Glomerular endothelial cell (primary cell): ENCODE measurements at places on chromosomes 5 and 9.

DNA sequence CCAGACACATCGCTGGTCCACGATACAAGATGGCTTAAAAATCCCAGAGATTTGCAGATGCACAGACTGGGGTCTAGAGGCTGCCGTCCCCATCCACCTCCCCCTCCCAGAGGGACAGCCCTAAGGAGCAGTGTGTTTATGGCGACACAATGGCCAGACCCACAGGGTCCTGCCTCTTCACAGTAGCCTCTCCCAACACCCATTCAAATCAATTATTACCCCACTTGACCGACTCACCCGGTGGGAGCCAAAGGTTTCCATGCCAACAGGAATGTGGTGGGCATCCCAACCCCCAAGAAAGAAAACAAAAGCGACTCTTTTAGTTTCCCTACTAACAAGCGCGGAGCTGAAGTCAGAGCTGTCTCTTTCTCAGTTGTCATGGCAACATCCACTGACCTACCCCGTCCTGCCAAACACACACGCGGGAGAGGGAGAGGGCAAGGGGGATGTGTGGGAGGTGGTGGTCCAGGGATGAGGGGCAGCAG, 209.0 kb downstream of the TTLL11 start:
- DNase-seq = no peak

GRCh38 chr9:38067859-38068681, 957 bp downstream of the SHB start:
- no peak for DNase-seq

DNA sequence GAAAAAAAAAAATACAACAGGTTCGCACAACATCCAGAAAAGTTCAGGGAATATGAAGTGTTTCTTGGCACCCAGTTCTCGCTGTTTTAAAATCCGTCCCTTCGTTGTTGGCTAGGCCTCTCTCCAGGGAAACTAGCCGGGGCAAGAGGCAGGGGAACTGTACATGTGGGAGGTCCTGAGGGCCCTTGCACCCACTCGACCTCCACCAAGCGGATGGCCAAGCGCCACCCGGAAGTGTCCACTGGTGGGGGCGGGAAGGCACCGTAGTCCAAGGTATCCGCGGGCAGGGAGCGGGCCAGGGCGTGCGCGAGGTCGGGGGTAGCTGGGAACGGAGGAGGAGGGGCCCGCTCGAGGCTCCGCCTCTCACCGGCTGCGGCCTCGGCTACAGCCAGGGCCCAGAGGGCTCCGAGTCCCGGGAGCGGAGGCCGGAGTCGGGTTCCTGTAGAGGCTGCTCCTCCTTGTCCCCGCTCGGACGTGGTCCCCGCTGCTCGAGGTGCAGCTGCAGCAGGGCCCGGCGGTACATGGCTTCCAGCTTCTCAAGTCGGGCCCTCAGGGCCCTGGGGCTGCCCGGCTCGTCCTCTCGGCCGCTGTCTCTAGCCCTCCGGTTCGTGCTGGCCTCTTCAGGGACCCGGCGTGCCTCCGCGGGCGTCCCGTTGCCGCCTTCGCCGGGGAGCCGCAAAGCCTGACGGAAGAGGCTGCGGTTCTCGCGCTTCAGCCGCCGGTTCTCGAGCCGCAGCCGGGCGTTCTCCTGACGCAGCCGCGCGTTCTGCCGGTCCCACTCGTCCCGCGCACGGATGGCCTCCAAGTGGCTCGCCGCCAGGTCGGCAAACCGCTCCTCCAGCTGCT, 720 bp downstream of the TUSC1 start:
- DNase-seq = no peak

DNA sequence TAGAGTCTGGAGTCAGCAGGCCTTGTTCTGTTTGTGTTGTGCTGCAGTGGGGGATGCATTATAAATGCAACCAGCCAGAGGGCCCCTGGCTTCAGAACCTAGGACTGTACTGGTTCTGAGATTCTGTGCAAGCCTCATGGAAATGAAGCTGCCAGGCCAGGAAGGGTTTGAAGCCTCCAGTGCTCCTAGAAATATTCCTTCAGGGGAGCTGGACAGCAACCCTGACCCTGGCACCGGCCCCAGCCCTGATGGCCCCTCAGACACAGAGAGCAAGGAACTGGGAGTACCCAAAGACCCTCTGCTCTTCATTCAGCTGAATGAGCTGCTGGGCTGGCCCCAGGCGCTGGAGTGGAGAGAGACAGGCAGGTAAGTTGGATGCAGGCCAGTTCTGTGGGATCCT, at the start of gene SLC4A9:
Gene SLC4A9, plus strand, starts transcription at position 94 of the 400 bp plus-strand sequence. Its CDS starts 43 bp downstream, at position 137.
- DNase-seq = no peak

DNA sequence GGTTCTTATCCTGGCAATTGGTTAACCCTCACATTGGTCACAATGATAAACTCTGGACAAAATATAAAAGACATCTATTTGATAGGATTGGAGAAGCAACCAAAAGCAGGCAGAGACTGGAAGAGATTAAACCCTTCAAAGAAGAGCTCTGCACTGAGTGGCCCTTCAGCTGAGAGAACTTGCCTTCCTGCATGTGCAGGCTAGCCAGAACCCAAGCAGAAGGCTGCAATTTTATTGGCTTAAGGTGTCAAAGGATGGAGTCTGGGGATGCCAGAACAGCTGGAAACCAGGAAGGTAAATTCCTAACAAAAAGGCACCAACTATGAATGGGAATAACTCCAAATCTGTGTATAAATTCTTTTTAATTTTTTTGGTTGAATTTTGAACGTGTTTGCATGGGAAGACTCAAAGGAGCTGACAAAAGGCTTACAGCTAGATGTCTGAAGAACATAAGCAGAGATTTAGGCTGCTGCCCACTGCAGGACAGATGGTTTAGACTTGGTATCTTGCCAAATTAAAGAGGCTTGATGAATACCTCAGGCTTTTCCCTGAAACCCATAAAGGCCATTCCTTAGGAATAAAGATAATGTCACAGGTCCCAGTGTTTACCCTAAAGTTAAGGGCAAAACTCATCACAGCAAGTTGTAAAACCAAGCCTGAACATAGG, 66.3 kb downstream of the NR2F1 start:
- DNase-seq = no peak

DNA sequence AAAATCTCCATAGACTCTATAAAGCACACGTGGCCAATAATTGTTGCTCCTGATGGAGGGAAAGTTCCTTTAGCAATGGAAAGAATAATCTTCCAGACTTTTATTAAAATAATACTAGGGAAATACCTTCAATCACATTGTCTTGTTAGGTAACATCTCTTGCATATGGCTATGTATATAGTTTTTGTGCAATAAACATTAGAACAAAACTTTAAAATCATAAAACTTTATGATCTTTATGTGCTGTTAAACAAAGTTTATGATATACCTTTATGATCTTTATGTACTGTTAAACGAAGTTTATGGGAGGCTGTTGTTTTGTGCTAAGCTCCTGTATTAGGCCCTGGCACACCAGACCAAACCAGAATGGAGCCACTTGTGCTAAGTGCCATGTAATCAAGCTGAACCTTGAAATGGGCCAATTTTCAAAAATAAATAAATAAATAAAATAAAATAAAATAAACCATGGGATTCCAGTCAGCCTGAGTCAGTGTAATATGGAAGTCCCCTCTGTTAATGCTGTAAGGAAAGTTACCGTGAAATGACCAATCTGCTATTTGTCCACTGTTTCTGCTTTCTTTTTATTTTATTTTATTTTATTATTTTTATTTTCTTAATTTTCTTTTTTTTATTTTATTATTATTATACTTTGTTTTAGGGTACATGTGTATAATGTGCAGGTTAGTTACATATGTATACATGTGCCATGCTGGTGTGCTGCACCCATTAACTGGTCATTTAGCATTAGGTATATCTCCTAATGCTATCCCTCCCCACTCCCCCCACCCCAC, 431.3 kb downstream of the SPATA31D1 start:
- no peak for DNase-seq

DNA sequence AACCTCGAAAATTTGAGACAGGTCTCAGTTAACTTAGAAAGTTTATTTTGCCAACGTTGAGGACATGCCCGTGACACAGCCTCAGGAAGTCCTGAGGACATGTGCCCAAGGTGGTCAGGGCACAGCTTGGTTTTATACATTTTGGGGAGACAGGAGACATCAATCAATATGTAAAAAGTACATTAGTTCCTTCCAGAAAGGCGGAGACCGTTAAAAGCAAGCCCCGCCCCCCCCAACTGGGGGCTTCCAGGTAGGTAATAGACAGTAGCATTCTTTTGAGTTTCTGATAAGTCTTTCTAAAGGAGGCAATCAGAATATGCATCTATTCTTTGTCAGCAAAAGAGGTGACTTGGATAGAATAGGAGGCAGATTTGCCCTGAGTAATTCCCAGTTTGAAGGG, 599 bp upstream of the MOCS2 start:
- DNase-seq = no peak

GRCh38 chr5:59416451-59416850, 477.1 kb downstream of the PDE4D start:
- no peak for DNase-seq
